Left colon (tissue), 2 donors: ENCODE measurements at places on chromosomes 2 and 18. TPM values are rescaled to one million over a fixed set of nuclear protein-coding genes. Genes with fewer than 3 reads are reported as not detected.

DNA sequence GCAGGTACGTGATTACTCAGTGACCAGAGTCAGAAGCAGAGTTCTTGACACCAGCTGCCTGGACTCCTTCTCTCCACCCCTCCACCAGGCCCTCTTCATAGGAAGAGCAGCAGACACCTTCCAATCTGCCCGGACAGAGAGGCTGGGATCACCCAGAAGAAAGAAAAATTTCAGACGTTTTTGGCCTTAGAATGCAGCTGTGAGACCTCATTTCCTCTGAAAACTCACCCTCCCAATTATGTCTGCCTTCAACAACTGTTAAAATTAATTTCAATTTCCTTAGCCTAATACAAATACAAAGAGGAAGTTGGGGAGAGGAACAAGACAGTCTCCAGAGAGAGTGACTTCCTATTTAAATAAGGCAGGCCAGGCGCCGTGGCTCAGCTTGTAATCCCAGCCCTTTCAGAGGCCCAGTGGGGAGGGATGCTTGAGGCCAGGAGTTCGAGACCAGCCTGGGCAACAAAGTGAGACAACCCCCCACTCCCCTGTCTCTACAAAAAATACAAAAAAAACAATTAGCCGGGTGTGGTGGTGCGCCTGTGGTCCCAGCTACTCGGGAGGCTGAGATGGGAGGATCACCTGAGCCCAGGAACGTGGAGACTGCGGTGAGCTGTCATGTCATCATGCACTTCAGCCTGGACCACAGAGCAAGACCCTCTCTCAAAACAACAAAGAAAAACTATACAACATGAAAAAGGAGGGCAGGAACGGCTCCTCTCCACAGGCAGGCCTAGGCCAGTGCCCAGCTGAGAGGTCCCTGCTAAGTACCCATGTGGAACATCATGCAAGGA is 1.6 kb downstream of the SLC66A2 start:
- peak; percentile 53 for DNase-seq

DNA sequence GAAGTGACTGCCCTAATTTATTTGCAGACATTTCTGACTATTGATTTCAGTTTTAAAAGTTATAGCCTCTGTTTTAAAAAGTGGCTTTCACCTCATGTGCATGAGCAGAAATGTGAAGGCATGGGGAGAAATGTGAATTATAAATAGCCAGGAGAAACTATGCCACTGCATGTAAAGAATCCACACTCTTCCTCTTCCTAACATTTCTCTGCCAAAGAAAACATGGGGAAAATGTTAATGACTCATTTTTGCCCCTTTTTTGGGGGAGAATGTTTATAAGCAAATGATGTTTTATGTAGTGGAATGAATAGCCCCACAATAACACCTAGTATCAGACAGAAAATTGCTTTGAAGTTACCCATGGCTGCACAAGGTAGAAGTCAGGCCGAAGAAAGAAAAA is 249.0 kb upstream of the TANK start:
- DNase-seq = no peak

- DNase-seq = no peak
Observed at GRCh38 chr2:36489281-36489680, 108.7 kb downstream of the FEZ2 start.

ANKRD62 gene
- total RNA-seq = 0.73 TPM

RIT2 gene
- total RNA-seq = not detected

- DNase-seq = peak; percentile 61
Observed at GRCh38 chr2:106085181-106085940, 108.7 kb downstream of the UXS1 start.

DNA sequence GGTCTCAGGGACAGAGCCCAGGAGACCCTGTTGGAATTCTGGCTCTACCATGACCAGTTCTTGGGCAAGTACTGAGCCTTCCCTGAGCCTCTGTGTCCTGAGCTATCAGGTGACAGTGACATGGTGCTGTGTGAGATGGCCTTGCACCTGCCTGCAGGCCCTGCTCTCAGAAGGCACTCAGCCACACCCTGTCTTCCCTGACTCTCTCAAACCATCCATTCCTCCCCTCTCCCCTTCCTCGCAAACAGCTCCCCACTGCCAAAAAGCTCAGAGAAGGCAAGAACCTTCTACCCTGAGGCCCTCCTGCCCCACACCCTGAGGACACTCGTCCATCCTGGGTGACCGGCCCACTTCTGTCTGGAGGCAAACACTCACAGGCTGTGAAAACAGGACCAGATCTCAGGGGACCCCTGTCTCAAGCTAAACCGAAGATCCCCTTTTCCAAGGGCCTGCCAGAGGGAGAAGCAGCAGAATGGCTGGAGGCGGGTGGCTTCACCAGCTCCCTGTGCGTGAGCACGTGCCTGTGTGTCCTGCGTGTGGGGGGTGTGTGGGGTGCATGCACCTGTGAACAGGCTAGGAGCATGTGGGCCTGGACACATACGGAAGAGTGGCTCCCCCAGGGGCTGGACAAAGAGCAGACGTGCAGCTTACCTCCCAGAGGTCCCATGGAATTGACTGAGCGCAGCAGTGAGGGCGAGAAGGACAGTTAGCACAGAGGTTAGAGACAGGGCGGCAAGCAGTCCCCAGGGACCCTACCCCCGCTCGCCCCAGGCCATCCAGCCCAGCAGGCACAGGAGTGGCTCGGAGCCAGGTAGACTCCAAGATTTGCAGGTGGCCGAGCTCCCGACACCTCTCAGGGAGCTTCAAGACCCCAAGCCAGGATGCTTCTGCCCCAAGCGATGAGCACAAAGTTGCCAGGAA is 53.9 kb downstream of the BIN1 start:
- DNase-seq = no peak

DNA sequence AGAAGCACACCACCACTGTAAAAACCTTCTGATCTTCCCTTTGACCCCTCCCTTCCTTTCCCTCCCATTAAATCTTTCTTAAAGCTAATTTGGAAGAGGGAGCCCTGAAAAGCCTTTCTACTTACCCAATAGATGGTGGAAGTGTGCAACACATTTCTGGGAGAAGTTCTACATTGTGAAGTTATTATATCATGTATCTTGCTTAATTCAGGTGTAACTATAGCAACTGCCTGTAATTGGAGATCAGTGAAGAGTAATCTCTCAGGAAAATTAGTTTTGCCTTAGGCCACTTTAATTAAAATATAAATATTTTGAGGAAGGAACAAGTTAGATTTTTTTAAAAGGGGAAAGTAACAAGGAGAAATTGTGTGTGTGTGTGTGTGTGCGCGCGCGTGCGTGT is 266.0 kb downstream of the SH3BP4 start:
- DNase-seq = no peak

DNA sequence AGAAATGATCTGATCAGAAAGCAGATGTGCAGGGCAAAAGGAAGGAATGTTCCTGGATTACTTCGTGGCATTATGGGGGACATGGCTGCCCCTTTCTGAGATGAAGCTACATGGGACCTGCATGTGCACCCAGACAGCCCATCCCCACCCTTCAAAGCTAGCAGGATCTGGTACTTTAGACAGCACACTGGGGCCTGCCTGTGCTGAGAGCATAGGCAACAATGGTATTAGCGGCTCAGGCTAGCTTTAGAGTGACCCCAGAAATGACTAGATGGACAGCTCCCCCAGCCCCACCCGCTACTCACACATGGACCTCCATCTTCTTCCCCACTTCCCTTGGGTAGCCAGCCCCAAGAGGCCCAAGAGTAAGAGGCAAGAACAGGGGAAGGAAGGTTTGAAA is 61.5 kb upstream of the NFE2L2 start:
- no peak for DNase-seq

DNA sequence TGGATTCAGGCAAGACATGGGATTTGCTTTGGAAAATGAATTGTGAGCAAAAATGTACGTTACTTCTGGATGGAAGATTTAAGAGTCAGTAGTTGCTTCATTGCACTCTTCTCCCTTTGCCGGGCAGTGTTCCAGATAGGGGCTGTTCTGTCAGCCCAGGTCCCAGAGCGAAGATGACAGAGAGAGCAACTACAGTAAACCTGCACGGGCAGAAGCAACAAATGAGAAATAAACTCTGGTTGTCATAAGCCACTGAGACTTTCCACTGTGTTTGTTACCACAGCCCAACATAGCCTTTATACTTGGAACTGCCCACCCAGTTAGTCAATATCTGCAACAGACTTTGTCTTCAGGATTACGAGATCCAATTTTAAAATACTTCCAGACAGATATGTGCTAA is 83.3 kb downstream of the CACNB4 start:
- no peak for DNase-seq

DNA sequence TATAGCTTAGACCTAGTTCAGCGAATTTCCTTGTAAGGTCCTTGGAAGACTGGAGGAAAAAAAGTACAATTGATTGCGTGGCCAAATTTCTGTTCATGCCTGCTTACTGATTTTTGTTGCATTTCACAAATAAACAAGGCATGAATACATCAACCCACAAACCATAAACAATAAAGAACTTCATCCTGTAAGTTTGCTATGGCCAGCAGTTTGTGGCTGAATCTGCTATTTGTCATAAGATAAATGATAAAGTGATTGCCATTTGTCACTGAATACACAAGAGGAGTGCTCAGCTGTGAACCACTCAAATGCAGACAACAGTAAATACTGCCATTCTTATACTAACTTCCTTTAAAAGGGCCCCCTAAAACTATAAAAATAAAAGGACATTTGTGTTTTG is 259.5 kb downstream of the CCDC178 start:
- no peak for DNase-seq

IL37 gene
- total RNA-seq = 1.5 TPM

GRCh38 chr2:95353055-95353575 is 49.4 kb upstream of the FAHD2A start:
- DNase-seq = no peak
